ENCODE measurements at places on chromosomes 11 and 22. TPM values are rescaled to one million over a fixed set of nuclear protein-coding genes. Genes with fewer than 3 reads are reported as not detected.

OR4D5 gene
- total RNA-seq = not detected

GLYATL1B gene
- total RNA-seq = not detected

C22orf42 gene
- not detected for total RNA-seq

AMPD3 gene
- 0.42 TPM for total RNA-seq

NDUFC2 gene
- 425 TPM for total RNA-seq

NUCB2 gene
- total RNA-seq = 39.6 TPM

IFITM10 gene
- 0.24 TPM for total RNA-seq

ASRGL1 gene
- total RNA-seq = 40.1 TPM

HEPACAM gene
- total RNA-seq = not detected

PARVG gene
- 14.7 TPM for total RNA-seq

CHRM1 gene
- total RNA-seq = 0.41 TPM

TUBA8 gene
- total RNA-seq = 3.1 TPM

GTSE1 gene
- total RNA-seq = 88.1 TPM

DCHS1 gene
- 20.1 TPM for total RNA-seq

CD3E gene
- total RNA-seq = not detected

HPX gene
- 4.4 TPM for total RNA-seq

ISX gene
- not detected for total RNA-seq

ADAMTS8 gene
- not detected for total RNA-seq

IGLL1 gene
- total RNA-seq = not detected

UBQLN3 gene
- not detected for total RNA-seq
